ENCODE measurements at places on chromosomes 5 and 9.

DNA sequence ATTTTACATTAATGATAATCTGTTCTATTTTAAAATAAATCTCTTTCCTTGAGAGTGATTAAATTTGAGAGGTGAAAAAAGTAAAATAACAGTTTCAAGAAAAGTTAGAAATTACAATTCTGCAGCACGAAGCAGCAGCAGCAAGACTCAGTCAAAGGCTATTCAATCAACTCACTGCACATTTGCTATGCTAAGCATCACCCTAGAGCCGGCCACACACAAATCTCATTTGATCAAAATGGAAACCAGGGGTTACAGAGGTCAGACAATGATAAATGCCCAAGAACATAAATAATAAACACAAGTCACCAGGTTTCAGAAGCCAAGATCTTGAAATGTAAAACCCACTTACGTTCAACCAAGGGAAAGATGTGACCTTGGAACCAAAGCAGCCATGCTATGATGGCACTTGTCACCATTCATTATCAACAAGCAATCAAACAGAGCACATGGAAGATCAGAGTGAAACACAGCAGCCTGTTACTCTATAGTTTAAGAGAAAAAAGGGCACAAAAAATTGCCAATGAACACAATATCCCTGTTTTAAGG is 136.0 kb downstream of the EPB41L4A start:
- DNase-seq = no peak

DNA sequence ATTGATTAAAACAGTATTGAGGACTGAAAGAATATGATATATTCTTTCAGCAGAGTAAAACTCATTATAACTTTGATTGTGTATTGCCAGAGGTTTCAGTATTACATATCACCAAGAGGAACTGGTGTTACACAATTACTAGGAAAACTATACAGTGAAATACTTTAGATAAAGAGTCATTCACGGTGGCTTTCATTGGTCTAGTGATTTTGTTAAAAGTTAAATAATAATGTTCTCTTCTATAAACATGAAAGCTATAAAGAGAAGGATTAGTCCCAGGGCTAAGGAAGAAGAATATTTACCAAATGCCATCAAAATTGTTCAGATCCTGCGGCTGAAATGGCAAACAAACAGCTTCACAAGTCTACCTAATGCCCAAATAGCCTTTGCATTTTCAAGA is 306.2 kb downstream of the SEMA5A start:
- no peak for DNase-seq

DNA sequence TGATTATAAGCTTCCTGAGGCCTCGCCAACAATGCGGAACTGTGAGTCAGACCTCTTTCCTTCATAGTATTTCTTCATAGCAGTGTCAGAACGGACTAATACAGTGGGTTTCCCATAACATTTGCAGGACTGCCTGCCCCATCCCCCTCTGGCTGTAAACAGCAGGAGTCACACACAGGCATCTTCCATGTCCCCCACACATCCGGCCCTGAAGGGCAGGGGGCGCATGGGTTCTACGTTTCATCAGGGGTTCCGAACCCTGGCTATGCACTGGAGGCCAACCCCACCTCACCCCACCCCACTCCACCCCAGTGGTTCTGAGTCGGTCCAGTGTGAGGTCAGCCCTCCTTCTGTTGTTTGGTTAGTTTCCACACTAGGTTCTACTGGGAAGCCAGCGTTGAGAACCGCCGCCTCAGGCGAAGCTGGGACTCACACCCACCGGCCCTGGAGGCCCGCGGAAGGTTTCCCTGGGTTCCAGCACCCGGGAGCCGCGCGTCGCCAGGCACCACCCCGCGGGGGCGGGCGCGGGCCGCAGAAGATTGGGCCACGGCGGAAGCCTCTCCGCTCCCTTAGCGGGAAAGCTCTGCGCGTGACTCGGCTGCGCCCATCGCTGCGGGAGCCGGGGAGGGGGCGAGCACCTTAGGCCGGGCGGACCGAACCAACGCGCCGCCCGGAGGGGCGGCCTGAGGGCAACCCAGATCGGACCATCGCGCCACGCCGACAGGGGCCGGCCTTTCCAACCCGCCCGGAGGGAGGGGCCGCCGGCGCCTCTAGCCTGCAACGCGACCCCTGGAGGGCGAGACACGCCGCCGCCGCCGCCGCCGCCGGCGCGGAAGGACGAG is at the start of gene RUSC2:
TSS of gene RUSC2 (plus strand) at position 799 of the 842 bp plus-strand sequence. CDS start 56,411 bp downstream, outside the sequence.
- peak; percentile 64 for DNase-seq

- no peak for DNase-seq
Observed at GRCh38 chr5:124252747-124253146, 493.7 kb downstream of the ZNF608 start.

- no peak for DNase-seq
Observed at GRCh38 chr5:102895976-102896375, 140.9 kb downstream of the PAM start.

DNA sequence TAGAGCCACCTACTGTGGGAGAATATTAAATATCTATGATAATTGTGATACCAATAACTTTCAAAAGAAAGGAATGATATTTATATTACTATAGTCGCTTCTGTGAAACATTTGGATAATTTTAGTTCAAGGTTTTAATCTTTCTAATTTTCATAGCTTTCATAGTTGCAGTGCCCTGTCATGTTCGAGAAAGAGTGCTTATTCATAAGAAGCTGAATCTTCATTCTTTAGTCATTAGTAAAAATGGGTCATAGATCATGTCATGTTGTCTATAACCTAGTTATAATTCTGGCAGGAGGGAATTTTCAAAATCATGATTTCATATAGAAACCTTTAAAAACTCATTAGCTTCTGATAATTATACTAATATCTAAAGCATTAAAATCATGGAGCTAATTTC is 685.6 kb downstream of the CETN3 start:
- DNase-seq = no peak

- DNase-seq = no peak
Observed at GRCh38 chr5:163248871-163249270, 188.5 kb upstream of the CCNG1 start.

- DNase-seq = no peak
Observed at GRCh38 chr9:81789721-81790120, 100.4 kb upstream of the TLE1 start.

- no peak for DNase-seq
Observed at GRCh38 chr5:61055434-61056006, 106.7 kb downstream of the SMIM15 start.

DNA sequence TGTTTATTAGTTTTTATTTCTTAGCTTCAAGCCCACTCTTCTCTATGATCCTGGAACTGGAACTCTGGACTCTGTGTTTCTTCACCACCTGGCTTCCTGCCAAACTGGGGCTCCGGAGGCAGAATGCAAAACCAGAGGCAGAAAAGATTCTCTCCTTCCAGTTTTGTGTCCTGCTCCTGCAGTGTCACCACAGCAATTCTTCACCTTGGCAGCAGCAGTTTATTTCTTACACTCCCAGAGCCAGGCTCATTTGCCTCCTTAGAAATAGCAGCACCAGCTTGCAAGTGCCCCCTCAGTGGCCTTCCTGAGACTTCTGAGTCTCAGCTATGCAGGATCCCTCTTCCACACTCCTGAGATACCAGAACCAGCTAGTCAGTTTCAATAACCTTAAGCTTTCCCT is 26.7 kb upstream of the CAMK4 start:
- DNase-seq = no peak

DNA sequence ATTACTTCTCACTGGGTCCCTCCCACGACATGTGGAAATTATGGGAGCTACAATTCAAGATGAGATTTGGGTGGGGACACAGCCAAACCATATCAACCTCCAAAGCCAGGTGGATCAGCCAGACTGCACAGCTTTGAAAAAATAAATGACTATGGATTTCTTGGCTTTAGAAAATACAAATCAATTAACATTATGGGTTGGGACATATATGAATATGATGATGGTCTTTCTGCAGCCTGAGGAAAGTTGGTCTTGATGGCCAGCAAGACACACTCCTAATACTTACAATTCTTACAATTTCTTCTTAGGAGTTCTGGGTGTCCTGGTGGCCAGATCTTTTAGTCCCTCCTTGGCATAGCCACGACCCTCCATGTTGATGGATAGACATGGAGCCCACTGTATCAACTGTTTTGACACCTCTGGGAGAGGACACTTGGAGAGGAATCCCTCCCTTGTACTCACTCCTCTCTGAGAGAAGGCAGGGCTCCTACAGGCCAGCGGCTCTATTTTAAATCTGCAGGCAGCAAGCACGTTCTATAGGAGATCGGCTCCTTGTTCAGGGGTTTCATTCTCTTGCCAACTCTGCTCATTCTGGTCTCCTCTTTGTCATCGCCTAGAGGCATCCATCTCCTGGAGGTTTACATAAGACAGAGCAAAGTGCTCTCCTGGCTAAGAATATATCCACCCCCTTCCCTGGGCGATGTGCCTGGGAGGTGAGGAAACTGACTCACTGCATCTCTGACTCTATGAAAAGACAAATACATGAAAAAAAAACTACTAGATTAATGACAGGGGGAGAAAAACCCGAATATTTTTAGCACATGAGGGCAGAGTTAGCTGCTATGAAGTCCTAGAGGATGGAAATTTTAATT is 145.9 kb downstream of the CARTPT start:
- no peak for DNase-seq

- no peak for DNase-seq
Observed at GRCh38 chr5:137888466-137888862, 793 bp upstream of the PKD2L2 start.

- DNase-seq = no peak
Observed at GRCh38 chr9:135526089-135526729, 5.0 kb downstream of the LCN1 start.

GRCh38 chr9:6764523-6764922 is 6.8 kb downstream of the KDM4C start:
- DNase-seq = no peak

DNA sequence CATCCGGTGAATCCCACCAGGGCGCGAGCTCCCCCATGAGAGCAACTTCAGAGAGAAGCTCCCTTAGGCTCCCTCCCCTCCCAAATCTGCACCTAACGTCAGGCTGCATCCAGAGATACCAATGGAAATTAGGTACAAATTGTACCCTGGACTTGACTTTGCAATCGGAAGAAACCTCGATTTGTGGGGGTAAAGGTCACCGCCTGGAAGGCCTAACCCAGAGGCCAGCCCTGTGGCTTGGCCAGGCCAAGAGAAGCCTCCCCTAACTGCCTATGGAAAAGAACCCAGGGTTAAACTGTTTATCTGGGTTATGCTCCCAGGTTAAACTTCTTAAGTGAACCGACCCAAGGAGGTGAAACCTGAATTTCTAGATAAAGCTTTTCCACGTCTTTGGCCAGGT is 80.4 kb downstream of the GTF3C4 start:
- DNase-seq = no peak

DNA sequence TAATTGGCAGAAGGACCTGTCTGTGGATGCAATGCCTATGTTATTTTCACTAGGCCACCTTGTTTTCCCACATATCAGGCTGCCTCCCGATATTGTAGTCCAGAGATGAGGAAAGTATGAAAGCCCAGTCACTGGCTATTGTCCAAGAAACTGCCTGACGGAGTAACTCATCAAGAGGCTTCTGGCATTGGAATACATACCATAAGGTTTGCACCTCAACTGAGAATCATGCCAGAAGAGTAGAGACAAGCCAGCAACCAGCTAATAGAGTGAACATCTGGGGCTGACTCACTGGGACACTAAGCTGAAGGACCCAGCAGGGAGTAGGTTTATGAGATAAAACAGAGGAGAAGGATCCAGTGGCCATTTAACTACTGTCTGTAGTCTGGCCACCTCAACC is 137.2 kb upstream of the FST start:
- no peak for DNase-seq

GRCh38 chr5:6847870-6848269 is 134.6 kb downstream of the TENT4A start:
- no peak for DNase-seq

DNA sequence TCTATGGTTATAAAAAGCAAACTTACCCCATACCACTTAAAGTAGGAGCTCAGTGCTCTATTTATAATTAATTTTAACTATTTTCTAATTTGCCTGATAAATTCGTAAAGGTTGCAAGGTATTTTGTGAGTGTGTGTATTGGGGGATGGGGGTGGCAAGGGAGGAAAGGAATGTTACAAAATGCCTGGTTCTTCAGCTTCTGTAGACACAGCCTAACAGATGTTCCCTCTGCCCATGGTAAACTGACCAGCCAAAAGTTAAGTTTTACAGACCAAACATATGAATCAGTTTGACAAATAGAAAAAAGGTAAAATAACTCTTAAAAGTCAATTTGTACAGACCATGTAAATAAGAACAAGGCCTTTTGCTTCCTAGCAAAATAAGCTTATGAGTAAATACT is 232.6 kb downstream of the KIAA0825 start:
- no peak for DNase-seq

DNA sequence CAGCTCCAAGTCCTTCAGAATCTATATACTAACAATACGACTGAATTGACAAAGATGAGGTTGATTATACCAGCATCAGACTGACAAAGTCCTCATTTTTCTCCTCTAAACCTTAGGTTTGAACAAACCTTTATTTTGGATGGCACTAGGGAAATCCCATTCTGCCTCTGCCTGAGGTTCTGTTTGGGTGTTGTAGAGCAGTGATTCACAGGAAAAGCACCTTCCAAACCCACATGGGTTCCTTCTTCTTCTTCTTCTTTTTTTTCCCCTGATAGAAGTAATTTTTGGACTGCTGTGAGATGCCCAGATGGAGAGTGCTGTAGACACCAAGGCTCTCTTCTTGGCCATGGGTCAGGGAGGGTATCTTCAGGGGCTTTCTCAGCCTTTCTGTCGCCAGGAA is 164.9 kb upstream of the PAPPA start:
- DNase-seq = no peak

GRCh38 chr5:159681661-159682060 is 234.6 kb upstream of the ADRA1B start:
- DNase-seq = no peak

DNA sequence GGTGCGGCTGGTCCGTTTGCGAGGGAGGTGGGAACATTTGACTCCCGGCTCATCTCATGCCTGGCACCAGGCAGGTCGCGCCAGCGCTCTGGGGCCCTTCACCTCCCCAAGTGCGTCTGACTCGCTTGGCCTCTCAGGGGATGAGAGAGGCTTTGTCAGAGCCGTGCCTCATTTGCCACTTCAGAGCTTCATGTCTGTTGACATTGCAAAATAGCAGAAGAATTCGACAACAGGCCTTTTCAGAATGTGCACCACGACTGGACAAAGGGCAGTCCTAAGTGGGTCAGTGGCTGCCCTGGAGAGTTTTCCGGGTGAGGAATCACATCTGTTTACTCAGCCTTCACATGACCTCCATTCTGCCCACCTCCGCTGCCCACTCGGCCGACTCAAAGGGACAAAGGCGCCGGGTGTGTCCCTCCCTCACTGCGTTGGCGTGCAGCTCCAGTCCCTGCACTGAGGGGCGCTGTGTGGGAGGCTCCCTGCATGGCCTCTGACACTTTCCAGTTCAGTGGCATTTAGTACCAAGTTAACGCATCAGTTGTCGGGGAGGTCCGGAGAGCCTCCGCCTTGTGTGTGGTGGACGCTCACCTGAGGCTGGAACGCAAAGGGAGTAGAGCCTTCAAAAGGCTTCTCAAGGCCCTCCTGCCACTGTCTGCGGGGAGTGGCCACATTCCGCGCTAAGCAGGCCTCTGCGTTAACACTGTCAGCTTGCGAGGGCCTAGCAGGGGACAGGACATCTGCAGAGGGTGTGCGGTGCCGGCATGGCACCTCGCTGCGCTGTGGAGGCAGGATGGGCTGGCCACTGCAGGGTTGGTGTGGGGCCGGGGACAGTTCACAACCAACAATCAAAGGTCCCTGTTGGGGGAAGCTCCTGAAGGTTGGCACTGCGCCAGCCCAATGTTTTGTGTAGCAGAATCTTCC is 171.5 kb downstream of the NXNL2 start:
- no peak for DNase-seq

Measured in stimulated activated CD4-positive, alpha-beta T cell treated with anti-CD3 and anti-CD28 coated beads, Interleukin-1b, Interleukin-23, amount 100 ng/mL, for 48 hours (primary cell).